NCI-H1105 (cell line): ENCODE measurements at places on chromosomes 2 and 18.

DNA sequence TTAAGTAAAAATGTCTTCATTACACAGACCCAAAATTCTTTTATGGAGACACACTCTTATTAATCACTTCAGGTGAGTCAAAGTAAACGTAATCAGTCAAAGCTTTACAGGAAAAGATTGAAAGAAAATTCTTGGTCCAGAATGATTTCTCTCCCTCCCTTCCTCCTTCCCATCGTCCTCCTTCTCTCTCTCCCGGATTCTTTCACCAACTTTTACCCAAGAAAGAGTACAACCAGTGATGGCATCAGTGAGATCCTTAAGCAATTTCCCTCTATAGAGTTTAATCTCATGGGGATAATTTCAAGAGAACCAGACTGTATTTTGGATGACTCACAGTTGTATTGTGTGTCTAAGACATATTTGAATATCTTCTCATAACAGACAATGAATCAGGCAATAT, 258.1 kb downstream of the ALK start:
- no peak for DNase-seq

GRCh38 chr2:1759611-1759930, 15.3 kb upstream of the PXDN start:
- DNase-seq = no peak

- DNase-seq = no peak
Observed at GRCh38 chr2:119719261-119719627, 40.2 kb downstream of the TMEM177 start.

GRCh38 chr2:134791616-134792015, 46.8 kb upstream of the ACMSD start:
- no peak for DNase-seq

- DNase-seq = no peak
Observed at GRCh38 chr2:236124182-236124893, 43.8 kb downstream of the GBX2 start.

DNA sequence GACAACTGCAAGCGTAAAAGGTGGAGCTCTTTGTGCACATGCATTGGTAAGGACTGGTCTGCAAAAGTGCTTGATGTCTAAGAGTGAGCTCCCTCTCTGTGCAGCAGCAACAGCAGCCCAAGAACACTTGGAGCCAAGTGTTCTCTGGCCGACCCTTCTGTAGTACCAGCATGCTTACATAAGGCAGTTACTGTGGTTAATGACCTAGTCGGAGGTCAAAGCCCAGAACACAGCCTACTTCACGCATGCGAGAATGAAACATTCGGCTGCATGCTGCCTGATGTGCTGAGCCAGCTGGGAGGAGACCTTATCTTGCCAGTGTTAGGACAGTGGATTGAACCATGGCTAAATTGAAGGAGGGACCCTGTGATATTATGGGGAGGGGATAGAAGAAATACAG, 21.3 kb downstream of the NCAPH start:
- no peak for DNase-seq

GRCh38 chr18:51802569-51803428, 537.2 kb upstream of the DCC start:
- DNase-seq = peak; percentile 77

- peak; percentile 70 for DNase-seq
Observed at GRCh38 chr18:21179590-21180220, 62.3 kb upstream of the GREB1L start.

DNA sequence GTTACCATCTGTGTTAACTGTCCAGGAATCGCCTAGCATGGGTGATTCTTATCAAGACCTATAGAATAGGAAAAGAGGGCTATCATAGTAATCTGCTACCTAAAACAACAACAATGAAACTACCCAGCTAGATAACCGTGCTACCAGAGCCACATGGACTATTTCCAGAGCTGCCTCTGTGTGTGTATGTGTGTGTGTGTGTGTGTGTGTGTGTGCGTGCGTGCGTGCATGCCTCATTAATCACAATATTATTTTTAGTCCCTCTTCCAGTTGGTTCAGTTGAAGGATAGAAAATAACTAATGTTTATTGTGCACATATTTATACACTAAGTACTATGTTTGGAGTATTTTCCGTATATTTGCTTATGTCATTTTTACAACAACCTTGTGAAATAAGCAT, 201.1 kb downstream of the SP3 start:
- no peak for DNase-seq

DNA sequence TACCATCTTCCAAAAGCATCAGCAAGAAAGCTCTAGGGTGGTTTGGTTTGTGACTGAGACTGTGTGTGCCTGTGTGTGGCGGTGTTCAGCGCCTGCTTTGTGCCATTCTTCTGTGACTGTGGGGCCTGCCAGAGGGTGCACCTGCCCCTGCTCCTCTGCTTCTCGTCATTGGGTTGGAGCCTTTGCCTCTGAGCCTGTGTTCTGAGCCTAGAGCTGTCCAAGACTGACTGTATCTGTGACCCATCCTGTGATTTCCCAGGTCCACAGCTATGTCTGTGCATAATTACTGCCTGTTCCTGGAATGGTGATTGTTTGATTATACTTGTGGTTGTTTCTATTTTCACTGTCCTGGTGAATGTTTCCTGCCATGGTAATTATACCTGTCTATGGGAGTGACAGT, 57.1 kb upstream of the KLHL29 start:
- DNase-seq = peak; percentile 14

DNA sequence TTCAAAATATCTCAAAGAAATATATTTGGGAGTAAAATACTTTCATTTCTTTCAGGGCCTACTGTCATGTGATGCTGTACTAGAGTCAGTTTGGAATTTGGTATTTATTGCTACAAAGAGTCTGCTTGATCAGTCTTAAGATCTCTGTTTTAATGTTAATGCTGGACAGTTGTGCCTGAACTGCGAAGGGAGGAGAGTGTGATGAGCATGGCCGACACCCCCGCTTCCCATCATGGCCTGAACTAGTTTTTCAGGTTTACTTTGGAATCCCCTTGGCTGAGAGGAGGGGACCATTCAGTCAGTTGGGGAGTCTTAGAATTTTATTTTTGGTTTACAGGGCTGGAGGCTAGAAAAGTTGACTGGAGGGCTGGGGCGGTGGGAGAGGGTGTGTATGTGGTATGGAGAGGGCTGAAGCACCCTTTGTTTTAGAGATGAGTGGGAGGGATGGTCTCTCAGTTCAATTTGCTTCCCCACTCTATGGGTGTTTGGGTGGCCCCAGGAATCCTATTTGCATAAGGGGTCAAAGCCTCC, 20.9 kb upstream of the TEX44 start:
- no peak for DNase-seq

- no peak for DNase-seq
Observed at GRCh38 chr2:216758256-216759155, 63.2 kb upstream of the IGFBP5 start.

DNA sequence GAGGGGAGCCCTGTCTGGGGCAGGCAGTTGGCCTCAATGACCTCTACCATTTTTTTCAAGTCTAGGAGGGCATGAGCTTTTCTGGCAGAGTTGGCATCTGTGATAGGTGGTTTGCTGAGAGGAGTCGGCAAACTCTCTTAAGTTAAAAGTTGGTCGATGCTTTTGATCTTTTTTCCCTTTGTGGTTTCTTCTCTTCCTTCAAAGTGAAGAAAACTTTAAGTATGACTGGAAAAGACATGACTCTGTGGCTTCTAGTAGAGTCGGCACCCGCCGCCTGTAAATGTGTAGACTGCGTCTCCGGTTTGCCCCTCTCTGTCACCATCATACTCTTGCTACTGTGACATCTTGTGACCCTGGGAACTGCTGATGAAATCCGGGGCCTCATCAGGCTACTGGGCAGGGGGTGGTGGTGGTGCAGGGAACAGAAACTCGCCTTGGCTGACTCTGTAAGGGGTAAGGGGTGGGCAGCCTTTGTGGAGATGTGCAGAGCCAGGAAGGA, 21.1 kb downstream of the INPP5D start:
- DNase-seq = no peak

- no peak for DNase-seq
Observed at GRCh38 chr2:158776231-158776630, 18.9 kb upstream of the DAPL1 start.

GRCh38 chr18:48979944-48980890, 29.5 kb upstream of the SMAD7 start:
- no peak for DNase-seq

GRCh38 chr2:9101763-9102425, 98.4 kb upstream of the MBOAT2 start:
- no peak for DNase-seq

GRCh38 chr2:111238296-111238695, 117.6 kb downstream of the BCL2L11 start:
- no peak for DNase-seq

DNA sequence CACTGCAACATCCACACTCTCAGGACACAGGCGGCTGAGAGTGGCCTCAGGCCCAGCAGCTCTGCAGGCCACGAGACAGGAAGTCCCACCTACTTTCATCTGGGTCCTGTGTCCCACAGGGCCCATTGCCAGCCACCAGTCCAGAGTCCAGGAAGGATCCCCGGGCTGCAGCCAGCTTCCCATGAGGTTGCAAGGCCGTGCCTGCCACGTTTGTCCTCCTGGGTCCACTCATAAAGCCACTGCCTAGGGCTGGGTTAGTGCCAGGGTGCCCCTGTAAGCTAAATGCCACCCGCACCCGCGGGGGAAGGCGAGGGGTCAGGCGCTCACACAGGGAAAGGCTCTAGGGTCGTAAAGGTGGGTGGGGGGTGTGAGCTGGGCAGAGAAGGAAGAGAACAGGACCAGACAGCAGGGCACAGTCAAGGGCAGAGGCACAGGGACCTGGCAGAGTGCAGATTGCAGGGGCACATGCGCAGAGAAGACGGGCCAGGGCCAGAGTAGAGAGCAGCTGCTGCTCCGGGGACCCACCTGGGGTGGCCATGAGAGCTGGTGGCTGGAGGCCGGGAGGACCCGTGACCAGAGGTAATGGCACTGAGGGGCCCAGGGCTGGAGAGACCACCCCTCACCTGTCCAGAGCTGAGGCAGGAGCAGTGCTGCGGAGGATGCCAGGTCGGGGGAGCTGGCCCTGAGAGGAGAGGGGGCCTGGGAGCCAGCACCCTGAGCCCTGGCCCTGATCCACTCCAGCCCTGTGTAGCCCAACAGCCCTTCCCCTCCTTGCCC, 8.0 kb downstream of the AGXT start:
- no peak for DNase-seq

DNA sequence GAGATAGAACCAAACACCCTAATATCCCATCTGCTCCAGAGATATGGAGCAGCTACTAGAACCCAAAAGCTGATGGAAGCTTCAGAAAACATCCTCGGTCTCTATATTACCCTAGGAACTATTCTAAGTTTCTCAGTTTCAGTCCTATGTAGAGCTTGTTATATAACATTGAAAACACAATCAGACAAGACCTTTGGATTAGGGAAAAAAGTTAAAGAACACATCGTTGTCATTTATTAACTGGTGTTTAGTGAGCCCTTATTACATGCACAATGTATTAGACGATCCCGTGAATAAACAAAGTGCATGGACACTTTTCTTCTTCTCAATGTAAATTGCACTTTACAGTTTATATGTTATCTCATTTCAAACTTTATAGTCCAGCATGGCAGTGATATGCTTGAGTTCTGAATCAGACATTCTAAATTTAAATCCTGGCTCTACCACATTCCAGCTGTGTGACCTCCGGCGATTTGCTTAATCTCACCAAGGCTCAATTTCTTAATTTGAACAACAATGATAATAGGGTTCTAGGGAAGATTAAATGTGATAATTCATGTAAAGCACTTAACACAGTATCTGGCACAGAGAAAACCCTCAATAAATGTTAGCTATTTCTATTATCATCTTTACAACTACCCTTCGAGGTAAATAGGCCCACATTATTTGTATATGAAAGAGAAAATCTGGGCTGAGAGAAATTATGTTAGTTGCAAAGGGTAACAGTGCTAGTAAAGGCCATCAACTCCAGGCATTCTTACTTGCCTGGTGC, 83.6 kb upstream of the PIK3C3 start:
- no peak for DNase-seq

DNA sequence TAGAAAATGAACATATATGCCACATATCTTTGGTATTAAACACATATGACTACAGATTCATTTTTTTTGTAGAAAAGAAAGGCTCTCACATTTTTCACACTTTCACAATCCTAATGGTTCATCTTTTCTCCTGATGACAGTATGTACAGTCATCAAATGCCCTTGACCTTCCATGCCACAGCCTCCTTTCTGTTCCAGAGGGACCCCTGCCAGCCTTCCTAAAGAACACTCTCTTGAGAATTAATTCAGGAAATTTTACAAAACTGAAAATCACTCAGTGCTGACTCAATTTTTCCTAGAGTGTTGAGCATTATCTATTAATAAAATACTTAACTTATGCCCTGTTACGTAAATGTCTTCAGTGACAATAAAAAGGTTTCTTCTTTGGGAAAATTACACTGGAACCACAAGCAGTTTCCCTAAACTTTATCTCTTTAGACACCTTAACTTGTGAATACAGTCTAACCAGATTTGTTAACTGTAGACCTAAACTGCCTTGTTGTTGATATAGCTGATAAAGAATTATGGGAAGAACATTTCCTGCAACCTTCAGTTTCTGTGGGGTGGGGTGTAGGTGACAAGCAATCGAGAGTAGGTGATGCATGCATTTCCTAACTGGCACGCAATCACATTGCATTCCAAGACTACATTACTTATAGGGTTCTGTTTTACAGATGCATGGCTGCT, 15.3 kb upstream of the ACOXL start:
- no peak for DNase-seq

- DNase-seq = no peak
Observed at GRCh38 chr2:168992026-168992425, 39.1 kb downstream of the ABCB11 start.

DNA sequence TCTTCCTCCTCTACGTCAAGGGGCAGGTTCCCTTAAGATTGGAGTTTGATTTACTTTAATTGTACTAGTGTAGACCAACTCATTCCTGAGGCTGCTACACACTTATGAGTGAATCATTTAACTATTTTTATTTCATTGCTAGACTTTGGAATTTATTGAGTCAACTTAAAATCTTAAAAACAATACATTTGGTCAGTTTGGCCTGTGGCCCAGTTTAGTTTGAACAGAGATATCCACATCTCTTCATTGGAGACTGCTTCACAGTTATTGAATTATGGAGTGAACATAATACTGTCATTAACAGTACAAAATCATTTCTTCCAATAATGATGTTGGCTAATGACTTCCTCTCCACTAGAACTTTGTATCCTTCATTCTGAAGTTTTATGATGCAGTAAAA, 34.5 kb upstream of the STPG4 start:
- DNase-seq = no peak

- no peak for DNase-seq
Observed at GRCh38 chr2:83168377-83168776, 1290.7 kb downstream of the SUCLG1 start.

GRCh38 chr2:96546321-96546720, 9.8 kb downstream of the ARID5A start:
- no peak for DNase-seq

DNA sequence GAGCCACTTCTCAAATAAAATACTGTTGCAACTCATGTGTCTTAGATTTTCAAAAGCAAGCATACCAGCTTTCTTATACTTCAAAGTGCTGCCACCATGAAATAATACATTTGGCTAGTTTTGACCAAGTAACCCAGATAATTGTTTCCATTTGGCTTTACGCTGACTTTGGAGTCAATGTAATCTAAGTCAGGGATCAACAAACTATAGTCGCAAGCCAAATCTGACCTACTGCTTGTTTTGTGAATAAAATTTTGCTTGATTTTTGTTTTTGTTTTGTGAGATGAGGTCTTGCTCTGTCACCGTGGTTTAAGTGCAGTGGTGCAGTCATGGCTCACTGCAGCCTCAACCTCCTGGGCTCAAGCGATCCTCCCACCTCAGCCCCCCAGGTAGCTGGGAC, 65.0 kb downstream of the OXER1 start:
- no peak for DNase-seq

GRCh38 chr18:44568342-44568741, 112.3 kb upstream of the SETBP1 start:
- DNase-seq = no peak

GRCh38 chr2:11692966-11693521, 23.0 kb upstream of the NTSR2 start:
- DNase-seq = peak; percentile 51
